MM.1S (cell line): ENCODE measurements at places on chromosomes 13 and 19.

GRCh38 chr13:28220166-28220565 lies 81.8 kb downstream of the PAN3 start:
- no peak for DNase-seq

DNA sequence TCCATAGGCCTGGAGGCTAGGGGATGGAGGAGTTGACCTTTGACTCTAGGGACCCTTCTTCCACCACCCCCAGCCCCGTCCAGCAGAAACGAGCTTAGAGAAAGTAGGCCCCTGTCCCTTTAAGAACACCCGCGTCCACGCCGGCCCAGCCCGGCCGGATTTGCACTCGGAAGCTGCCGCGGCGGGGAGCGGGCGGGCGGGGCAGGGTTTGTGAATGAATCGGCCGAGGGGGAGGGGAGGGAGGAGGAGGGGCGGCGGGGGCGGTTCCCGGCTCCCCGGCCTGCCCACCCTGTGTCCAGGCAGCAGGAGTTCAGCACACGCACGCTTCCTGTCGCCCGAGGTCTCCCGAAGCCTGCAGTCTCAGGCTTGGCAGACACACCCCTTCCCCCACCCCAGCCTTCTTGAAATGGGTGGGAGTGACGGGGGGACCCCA lies 1.5 kb downstream of the UNC13A start:
- DNase-seq = no peak

DNA sequence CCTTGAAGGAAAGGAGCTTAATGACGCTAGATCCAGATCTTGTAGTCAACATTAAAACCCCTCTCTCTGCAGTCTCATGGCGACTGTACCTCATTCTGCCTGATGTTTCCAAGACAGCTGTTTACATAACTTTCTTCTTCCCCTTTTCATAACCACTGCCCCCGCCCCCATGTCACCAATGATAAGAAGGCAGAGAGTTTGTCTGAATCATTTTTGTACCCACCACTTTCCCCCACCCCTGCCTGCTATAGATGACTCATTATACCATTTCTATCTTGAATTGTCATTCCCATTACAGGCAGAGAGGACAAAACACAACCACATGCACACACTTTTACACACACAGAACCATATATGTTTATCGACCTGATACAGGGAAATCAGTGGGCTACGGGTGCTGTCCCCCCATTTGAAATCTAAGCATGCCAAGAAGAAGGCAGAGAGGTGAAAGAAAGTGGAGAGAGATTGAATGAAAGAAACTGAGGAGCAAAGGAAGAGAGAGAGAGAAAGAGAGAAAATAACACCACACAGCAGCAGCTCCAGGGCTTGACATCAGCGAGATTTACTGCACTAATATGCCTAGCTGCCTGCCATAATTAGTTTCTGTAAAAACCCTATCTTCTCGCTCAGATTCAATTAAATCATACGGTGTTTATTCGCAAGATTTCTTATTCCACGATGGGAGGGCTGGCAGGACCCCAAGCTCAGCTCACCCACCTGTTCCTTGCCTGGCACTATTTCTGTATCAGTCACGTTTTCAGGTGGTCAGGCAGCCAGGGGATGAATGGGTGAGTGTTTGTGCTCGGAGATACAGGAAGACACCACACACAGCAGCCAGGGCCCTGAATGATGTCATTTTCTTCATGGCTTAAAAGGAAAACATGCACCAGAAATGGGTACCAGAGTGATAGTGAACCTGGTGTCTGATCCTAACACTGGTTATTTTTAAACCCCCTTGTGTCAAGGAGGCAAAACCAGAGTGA lies 114.3 kb upstream of the SERP2 start:
- DNase-seq = no peak

- DNase-seq = no peak
These were observed 182.4 kb downstream of the KCTD12 start for GRCh38 chr13:76703621-76704288.

GRCh38 chr19:17806945-17807344 lies 12.0 kb downstream of the B3GNT3 start:
- DNase-seq = no peak

DNA sequence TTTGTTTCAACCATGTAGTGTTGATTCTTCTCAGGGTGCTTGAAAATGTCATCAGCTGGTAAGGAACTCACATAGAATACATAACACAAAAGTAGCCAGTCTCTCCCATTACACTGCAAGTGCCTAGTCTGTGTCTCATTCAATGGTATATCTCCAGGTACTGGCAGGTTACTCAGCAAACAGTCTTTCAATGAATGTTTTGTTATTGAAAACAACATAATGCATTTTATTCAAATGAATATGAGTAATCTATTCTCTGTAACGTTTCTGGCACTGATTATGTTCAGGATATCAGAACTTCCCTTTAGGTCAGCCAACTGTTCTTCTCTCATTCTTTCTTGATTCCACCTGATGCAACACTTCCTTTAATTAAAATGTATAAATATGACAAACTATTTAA lies 68.0 kb upstream of the SLITRK1 start:
- no peak for DNase-seq

DNA sequence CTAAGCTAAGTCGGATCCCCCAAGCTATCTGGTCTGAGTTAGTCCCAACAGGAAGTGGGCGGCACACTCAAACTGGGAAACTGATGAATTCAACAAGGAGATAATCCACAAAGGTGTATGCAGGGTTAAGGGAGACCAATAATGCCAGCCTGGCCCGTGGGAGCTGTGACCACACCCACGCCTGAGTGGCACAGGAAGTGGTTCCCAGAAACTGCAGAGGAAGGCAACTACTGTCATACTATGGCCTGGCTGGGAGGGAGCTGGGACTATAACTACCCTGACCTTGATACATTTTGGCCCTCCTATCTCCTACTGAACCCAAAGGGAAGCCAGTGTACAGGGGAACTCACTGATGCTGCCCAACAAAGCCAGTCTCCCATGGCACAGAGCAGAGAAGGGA lies 85.5 kb upstream of the TDRD3 start:
- no peak for DNase-seq

DNA sequence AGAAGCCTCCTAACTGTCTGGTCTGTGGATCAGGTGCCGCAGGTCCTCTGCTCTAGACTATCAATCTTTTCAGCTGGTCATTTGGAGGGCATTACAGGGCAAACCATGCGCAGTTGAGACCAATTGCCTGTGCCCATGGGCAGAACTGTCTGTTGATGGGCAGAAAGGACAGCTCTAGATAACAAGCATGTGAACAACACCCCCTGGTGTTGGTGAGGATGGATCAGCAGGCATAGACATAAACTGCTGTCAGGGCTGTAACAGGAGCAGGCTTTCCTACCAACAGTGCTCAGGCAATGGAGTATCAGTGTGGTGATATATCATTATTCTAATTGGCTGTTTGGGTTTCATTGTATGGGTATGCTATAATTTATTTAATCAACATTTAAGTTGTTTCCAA lies 104.7 kb upstream of the KL start:
- peak; percentile 10 for DNase-seq

- no peak for DNase-seq
These were observed 34.3 kb downstream of the ZNF473 start for GRCh38 chr19:50060107-50060506.

- no peak for DNase-seq
These were observed 1124.2 kb downstream of the SLITRK1 start for GRCh38 chr13:82758044-82758443.

DNA sequence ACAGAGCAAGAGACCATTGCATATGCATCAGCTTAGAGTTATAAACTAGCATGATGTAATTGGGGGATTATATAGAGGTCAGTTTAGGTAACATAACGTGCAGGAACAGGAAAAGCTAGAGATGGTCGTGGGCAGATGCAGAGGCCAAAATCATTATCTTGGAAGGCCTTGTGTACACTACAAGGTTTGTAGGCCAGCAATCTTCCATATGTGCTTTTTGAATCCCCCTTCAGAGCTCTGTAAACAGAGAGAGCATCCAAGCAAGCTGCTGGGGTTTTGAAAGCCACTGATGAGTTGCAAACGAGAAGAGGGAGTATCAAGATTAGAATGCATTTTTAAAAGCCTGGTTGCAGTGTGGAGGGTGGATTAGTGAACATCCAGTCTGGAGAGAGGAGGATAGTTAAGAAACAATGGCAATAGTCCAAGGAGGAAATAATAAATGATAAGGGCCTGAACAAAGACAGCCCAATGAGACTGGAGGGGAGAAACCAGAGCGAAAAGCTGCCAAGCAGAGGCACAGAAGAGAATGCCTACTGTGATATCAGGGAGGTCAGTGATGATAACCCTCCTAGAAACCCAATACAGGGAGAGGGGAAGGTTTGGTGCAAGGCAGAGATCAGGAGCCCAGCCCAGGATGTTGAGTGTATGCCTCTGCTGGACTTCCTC lies 109.6 kb downstream of the ZAR1L start:
- no peak for DNase-seq

GRCh38 chr19:31249217-31249616 lies 100.0 kb downstream of the TSHZ3 start:
- no peak for DNase-seq

DNA sequence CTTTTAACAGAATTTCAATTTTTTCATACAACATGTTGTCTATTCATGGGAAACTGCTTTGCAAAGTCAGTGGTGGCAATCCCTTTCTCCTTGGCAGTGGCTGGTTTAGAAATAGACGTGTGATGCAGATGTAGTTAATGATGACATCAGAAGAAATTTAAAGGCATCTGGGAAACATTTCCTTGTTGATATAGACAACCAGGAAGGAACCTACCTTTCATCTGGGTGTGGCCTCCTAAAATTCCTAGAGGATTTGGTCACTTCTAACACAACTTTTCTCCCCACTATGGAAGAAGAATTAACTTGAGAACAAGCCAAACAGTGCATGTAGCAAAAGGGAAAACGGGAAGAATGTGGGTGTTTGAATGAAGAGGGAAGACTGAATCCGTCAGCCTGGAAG lies 102.8 kb downstream of the EFNB2 start:
- no peak for DNase-seq
